ENCODE measurements at places on chromosomes 7 and 10.
A peak's percentile ranks its signal among the peaks of the same experiment; 100 is the strongest.

DNA sequence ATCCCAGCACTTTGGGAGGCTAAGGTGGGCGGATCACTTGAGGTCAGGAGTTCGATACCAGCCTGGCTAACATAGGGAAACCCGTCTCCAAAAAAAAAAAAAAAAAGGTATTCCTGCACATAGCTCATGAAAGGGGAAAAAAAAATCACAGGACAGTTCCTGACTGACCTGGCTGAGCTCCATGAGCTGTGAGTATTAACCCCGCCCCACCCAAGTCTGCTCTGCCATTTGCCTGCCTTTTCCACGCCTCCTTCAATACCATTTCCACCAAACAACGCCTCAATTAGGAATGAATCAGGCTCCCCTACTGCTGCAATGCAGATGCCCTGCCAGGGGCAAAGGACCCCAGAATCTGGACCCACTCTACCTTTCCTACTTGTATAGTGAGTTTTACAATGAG lies 55.0 kb downstream of the PDIA4 start:
- DNase-seq = no peak

- DNase-seq = no peak
These were observed 38.5 kb downstream of the IGF2BP3 start for GRCh38 chr7:23431702-23432199.

DNA sequence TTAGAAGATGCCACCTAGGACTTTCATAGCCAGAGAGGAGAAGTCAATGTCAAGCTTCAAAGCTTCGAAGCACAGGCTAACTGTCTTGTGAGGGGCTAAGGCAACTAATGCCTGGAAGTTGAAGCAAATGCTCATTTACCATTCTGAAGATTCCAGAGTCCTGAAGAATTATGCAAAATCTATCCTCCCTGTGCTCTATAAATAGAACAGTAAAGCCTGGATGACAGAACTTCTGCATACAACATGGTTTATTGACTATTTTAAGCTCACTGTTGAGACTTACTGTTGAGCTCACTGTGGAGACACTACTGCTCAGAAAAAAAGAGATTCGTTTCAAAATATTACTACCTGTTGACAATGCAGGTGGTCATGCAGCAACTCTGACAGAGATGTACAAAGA lies 28.6 kb downstream of the TNS3 start:
- DNase-seq = no peak

DNA sequence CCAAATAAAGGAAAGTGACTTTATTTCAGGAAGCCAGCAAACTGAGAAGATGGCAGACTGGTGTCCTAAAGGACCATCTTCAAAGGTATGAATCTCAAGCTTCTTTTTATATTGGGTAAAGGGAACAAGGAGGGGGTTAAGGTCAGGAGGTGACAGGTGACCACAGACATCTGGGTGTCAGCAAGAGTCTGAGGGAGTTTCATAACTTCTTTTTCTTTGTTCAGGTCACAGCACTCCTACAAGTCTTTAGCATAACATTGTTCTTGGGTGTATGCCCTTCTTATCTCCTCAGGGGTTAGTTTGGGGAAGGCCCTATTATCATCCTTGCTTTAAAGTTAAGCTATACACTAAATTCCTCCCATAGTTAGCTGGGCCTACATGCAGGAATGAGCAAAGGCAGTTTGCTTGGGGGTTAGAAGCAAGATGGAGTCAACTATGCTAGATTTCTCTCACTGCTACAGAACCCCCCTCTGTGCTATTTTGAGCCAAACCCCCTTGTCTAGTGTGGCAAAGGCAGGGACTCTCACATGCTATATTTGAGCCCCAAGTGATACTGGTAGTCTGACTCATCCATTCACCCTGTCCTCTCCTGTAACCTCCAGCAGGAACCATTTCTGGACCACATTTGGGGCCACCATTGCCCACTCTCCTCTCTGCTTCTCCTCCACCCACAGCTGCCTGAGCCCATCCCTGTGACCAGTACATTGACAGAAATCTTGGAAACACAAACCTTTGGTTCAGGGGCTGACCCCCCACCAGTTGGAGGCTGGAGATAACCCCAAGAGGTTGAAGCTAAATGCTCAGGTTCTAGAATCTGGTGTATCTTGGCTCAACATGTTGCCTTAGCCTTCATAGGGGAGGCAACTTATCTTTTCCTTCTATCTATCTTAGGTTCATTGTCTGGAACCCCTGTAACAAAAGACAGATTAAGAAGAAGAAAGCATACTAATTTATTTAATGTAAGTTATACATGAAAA lies 55.5 kb upstream of the LRGUK start:
- DNase-seq = no peak

- no peak for DNase-seq
These were observed 182.6 kb upstream of the LYZL1 start for GRCh38 chr10:29106287-29106686.

DNA sequence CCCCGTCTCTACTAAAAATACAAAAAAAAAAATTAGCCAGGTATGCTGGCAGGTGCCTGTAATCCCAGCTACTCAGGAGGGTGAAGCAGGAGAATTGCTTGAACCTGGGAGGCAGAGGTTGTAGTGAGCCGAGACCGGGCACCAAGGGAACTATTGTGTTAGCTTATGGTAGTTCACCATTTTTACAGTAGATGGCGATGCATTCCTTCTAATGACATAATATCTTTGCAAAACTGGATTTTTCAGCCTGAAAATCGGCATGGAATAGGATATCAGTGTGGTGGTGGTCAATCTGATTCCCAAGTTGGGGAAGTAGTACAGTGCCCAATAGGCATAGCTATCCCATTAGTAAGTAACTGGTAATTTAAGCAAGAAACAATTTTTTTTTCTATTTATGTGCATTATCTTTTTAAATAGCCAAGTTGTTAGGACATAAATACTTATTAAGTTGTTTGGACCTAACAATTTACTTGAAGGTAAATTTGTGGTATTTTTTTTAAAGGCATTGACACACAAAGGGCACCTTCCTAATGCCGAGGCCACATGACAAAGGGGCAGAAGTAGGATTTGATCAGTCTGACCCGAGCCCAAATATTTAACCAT lies 17.6 kb upstream of the IMPDH1 start:
- DNase-seq = peak; percentile 62

- DNase-seq = no peak
These were observed 100.5 kb upstream of the LRRC4 start for GRCh38 chr7:128131731-128132130.

DNA sequence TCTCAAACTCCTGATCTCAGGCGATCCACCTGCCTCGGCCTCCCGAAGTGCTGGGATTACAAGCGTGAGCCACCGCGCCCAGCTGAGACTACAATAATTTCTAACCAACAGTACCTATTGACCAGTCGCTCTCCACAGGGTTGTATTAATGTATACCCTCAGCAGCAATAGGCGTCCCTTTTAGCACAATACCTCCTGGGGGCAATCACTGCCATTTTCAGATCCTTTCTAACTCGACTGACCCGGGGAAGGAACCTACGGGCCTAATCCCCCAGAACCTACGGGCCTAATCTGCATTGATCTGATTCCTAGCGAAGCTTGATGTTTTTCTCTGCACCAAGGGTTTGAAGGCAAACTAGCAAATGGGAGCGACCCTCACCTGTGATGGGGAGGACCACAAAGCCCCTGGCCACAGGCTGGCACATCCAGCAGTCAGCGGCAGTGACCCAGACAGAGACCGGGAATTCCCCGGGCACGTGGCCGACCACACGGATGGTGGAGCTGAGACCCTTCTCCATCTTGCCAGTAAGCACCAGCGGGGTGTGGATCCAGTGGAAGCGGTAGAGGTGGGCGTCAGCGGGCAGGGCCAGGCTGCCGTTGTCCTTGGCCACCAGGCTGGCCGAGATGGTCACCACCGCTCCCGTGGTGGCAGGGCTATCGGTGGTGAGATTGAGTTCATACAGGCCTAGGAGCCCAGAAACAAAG lies 6.9 kb downstream of the TMEM130 start:
- DNase-seq = no peak

GRCh38 chr7:93551063-93551895 lies 23.2 kb downstream of the CALCR start:
- DNase-seq = no peak

DNA sequence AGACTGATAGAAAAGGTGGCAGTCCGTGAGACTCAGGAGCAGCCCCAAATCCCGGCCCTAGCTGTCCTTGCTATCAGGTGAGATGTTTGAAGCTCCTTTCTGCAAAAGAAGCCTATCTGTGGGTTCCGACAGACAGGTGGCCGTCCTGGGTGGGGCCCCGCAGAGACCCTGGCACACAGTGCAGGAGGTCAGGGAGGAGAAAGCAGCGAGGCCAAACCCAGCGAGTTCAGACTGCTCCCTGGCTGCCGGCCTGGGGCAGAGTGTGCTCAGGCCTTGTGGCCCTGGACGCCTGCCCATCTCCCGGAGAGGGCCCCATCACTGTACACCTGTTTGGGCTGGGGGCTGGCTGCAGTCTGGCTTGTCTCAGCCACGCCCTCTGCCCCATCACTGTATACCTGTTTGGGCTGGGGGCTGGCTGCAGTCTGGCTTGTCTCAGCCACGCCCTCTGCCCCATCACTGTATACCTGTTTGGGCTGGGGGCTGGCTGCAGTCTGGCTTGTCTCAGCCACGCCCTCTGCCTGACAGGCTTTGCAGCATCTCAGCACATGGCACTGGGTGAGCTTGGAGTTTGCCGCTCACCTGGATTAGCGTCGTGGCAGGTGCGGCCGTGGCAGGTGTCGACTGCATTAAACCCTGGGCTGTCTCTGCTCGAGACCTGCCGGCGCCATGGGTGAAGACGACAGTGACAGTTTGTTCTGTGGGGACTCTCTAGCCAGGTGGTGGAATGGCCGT lies 11.8 kb upstream of the PRKAR1B start:
- DNase-seq = no peak

DNA sequence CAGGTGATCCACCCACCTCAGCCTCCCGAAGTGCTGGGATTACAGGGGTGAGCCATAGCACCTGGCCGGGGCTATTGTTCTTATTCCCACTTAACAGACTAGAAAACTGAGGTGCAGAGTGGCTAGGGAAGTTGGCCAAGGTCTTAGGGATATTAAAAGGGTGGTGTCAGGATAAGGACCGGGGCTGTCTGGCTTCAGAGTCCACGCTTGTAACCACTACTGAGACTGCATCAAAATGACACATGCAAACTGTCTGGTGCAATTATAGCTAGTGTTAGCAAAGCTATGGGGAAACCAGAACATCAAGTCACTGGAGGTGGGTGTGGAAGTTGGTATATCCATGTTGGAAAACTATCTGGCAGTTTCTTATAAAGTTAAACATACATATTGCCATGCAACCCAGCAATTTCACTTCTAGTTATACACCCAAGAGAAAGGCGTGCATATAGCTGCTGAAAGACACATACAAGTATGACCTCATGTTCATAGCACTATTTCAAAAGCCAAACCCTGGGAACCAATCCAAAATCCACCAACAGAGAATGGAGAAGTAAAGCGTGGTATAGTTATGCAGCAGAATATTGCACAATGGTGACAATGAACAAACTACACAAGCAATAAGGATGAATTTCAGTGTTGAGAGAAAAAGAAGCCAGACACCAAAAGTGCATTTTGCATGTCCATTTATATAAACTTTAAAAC lies 33.9 kb upstream of the EEPD1 start:
- no peak for DNase-seq

DNA sequence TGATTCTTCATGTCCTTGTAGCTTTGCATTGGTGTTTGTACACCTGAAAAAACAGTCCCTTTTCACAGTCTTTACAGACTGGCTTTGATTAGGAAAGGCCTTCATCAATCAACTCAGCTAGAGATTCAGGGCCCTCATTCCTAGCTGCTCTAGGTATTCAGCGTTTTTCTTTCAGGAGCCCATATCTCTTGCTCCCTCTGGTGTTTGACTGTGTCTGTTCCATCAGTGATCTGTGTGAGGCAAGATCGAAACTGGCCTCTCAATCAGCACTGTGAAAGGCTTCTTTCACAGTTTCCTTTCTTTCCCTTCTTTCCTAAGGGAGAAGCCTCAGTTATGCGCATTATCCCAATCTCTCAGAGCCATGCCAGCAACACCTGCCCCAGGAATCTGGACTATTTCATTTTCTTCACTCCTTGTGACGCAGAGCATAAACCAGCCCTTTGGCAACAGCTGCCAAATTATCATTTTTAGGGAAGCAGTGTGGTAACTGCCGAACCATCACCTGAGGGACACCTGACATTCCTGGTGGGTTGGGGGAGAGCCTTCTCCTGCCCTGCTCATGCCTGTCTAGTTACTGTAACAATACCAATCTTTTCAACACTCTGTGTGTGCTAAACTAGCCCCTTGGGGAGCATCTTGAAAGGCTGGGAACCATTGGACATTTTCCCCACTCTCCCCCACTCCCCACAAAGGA lies 75.7 kb upstream of the CCDC71L start:
- DNase-seq = peak; percentile 20

- no peak for DNase-seq
These were observed 154.9 kb upstream of the ITGB1 start for GRCh38 chr10:33112831-33113455.

- DNase-seq = no peak
These were observed 11.7 kb downstream of the EPHB6 start for GRCh38 chr7:142866361-142867096.

DNA sequence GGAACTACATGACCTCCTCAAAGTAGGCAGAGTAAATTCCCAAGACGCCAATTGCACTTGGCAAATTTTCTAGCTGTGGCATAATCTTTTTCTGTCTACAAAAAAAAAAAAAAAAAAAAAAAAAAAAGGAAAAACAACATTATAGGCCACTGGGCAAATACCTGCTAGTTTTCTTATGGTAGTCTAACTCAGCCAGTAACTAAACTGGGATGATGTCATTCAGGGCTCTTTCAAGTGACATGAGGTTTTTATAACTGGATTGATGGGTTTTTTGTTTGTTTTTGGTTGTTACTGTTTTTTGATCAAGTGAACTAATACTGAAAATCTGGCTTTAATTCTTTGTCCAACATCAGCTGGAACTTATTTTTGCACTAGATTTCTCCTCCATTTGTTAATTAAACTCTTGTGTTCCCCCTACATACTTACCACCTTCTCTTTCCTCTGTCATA lies 7.4 kb upstream of the VIM start:
- DNase-seq = no peak

- no peak for DNase-seq
These were observed 31.8 kb downstream of the EZH2 start for GRCh38 chr7:148852272-148852671.

DNA sequence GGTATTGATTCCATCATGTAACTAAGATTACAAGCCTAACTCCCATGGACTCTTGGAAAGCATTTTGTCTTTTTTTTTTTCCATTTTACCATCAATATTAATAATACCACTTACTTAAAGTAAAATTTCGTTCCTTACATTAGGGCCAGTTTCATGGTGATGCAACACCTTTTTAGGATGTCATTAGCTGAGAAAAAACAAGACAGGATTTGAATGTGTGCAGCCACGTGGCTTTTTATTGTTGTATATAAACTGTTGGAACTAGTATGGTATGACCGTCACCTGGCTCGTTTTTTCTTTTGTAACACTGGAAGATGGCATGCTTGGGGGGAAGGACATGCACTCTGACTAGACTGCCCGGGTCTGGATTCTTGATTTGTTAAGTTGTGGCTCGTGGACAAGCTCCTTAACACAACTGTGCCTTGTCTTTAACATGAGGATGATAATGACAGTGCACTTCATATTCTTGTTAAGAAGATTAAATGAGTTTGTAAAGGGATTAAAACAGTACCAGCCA lies 42.1 kb downstream of the ARHGAP21 start:
- no peak for DNase-seq
